ENCODE measurements at places on chromosomes 4 and X.

DNA sequence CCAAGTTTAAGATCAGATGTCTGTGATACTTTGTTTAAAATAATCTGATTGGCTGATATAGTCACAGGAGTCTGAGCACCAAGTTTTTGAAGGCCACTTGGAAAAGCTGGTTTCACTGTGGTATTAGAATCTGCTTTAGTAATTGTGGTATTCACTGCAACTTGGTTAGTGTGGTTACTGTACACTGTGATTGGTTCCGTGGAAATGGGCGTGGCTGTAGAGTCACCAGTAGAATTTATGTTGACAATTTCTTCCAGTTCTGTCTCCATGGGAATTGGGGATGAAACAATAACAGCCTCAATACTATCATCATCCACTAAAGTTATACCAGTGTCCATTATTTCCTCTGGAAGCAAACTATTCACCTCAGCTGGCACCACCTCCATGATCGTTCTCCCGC lies 26.2 kb downstream of the LIN54 start:
- peak; percentile 12 for DNase-seq

GRCh38 chrX:144586756-144587155 lies 660.5 kb upstream of the SPANXN1 start:
- DNase-seq, result no peak

- DNase-seq, result no peak
Measured at GRCh38 chrX:16828124-16828908, 41.8 kb downstream of the RBBP7 start.

DNA sequence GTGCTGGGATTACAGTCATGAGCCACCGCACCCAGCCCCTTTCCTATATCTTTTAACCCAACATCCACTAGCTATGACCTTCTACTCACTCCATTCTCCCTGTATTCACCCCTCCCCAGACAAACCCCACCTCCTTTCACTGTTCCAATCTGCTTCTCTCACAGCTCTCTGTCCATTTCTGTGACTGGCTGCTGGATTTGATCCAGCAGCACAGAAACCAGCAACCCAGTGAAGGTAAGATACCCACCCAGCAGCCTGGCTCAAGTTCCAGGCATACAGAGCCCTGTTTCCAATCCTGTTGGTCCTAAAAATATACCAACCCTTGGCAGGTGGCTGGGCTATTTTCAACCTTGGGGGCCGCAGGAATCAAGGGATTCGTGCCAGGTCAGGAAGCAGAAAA lies 56.9 kb upstream of the SMIM10 start:
- DNase-seq, result no peak

DNA sequence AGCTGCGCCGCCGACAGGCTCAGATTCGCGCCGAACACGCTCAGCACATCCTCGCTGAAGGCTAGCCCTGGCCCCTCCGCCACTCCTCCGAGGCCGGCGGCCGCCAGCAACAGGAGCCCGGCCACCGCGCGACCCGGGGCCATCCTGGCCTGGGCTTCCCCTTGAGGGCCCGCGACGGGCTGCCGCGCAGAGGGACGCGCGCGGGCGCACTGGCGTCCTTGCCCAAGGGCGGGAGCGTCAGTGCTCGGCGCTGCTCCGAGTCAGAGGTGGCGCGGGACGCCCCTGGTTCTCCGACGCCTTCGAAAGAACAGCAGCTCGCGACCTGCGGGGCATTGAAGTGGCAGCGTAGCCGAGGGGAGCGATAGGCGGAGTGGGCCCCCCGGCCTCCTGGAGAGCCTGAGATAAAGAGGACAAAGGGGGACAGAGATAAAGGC lies 745 bp downstream of the SLC39A8 start:
- peak; percentile 72 for DNase-seq

DNA sequence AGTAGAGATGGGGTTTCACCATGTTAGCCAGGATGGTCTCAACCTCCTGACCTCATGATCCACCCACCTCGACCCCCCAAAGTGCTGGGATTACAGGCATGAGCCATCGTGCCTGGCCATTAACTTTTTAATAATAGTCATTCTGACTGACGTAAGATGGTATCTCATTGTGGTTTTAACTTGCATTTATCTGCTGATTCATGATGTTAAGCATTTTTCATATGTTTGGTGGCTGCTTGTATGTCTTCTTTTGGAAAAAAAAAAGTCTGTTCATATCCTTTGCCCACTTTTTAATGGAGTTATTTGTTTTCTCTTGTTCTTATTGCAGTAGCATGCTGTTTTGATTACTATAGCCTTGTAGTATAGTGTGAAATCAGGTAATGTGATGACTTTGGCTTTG lies 45.8 kb downstream of the ANXA10 start:
- DNase-seq, result no peak

DNA sequence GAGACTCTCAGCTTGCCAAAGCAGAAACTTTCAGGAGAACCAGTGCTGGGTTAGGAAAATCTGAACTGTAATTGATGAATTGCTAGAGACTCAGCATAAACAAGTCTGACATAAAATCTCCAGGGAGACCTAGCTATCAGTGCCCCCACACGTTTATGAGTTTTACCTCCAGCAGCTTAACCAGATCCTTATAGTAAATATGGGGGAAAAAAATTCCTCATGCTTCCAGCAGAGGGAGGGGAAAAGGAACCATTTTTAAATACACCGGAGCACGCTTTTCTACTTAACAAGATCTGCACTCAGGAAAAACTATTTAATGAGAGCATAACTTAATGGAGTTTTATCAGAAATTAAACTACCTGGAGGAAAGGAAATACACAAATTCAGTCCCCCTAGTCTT lies 1040.7 kb upstream of the INTU start:
- DNase-seq, result no peak

GRCh38 chr4:120056246-120056645 lies 10.4 kb downstream of the MAD2L1 start:
- DNase-seq, result no peak

GRCh38 chrX:121161501-121161933 lies 114.1 kb downstream of the GLUD2 start:
- DNase-seq, result peak; percentile 24

GRCh38 chr4:74615411-74615810 lies 170.5 kb downstream of the AREG start:
- DNase-seq, result no peak

- DNase-seq, result no peak
Measured at GRCh38 chr4:92679149-92679548, 375.4 kb downstream of the GRID2 start.

- DNase-seq, result no peak
Measured at GRCh38 chrX:147376601-147377422, 534.9 kb upstream of the FMR1 start.

- DNase-seq, result no peak
Measured at GRCh38 chrX:154487518-154488290, 1.3 kb upstream of the UBL4A start.

- no peak for DNase-seq
Measured at GRCh38 chr4:76194325-76194724, 19.3 kb downstream of the SCARB2 start.

DNA sequence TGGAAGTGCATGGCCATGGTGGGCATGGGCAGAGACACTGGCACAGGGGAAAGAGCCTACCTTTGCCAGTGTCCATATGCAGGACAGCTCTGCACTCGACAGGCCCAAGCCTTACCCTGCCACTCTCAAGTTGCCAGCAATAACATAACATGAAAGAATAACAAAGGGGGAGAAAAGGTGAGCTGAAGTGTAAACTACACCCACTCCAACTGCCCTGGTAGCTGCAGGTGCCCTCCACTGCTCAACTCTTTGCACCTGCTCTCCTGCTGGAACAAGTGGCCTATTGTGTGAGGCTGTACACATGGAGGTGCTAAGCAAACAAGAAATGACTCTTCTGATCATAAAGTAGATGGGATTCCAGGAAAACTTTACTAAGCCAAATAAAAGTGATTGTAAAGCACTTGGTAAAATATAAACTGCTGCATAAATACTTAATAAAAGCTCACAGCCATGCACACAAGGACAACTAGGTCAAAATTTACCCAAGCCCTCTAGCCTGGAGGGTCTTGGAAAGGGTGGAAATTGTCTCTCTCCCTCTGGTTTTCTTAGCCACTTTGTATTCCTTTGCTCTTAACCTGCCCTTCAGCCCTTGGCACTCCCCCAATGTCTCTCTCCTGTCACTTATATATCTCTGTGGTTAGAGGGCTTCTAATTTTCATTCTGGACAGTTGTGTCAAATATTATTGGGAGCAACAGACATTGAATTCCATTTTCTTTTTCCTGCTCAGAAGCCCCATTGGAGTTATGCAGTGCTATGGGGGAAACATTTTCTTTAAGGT lies 261.2 kb upstream of the GPC4 start:
- DNase-seq, result no peak

DNA sequence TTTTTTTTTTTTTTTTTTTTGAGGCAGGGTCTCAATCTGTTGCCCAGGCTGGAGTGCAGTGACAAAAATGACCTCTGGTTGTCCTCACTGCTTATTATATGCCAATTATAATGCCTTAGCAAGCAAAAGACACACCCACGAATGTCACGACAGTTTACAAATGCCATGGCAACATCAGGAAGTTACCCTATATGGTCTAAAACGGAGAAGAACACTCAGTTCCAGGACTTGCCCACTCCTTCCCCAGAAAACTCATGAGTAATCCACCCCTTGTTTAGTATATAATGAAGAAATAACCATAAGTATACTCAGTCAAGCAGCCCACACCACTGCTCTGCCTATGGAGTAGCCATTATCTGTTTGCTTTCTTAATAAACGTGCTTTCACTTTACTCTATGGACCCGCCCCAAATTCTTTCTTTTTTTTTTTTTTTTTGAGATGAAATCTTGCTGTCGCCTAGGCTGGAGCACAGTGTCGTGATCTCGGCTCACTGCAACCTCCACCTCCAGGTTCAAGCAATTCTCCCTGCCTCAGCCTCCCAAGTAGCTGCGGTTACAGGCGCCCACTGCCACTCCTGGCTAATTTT lies 106.2 kb downstream of the SMIM20 start:
- peak; percentile 35 for DNase-seq

DNA sequence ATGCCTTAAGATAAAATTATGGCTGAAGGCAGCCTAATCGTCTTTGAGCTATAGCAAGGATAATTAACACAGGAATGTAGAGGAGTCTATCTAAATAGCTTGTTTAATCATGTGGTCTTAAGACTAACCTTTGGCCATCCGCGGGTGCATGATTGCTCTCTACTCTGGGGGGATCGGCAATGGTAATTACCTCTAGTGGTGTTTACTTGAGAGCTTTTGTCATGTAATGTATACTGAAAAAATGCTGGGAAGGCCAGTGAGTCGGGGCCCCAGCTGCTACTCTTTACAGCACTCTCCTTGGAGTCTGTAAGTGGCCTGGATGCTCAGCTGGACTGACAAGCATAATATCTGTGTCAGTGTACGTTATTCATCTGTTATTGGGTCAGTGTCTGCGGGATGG lies 65.5 kb upstream of the GNPDA2 start:
- no peak for DNase-seq

- no peak for DNase-seq
Measured at GRCh38 chrX:24658421-24658820, 11.3 kb upstream of the PCYT1B start.

DNA sequence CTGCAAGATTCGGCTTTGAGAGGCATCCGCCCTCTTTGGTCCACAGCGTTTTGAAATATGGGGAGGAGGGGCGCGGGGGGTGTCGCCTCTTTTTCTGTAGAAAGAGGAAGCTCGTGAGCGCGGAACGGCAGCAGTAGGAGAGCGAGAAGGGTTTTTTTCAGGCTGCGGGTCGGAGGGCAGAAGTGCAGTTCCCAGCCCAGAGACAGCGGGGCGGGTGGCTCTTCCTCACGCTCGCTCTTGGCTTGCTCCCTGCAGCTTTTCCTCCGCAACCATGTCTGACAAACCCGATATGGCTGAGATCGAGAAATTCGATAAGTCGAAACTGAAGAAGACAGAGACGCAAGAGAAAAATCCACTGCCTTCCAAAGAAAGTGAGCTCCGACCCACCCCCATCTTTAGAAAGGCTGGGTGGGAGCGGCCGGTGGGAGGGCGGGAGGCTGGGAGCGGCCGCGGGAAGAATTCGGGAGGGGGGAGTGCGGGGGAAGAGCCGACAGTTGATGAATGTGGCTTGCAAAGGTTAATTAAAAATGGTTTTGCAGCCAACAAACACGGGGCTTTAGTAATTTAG lies 1.2 kb downstream of the TMSB4X start:
- DNase-seq, result peak; percentile 54

DNA sequence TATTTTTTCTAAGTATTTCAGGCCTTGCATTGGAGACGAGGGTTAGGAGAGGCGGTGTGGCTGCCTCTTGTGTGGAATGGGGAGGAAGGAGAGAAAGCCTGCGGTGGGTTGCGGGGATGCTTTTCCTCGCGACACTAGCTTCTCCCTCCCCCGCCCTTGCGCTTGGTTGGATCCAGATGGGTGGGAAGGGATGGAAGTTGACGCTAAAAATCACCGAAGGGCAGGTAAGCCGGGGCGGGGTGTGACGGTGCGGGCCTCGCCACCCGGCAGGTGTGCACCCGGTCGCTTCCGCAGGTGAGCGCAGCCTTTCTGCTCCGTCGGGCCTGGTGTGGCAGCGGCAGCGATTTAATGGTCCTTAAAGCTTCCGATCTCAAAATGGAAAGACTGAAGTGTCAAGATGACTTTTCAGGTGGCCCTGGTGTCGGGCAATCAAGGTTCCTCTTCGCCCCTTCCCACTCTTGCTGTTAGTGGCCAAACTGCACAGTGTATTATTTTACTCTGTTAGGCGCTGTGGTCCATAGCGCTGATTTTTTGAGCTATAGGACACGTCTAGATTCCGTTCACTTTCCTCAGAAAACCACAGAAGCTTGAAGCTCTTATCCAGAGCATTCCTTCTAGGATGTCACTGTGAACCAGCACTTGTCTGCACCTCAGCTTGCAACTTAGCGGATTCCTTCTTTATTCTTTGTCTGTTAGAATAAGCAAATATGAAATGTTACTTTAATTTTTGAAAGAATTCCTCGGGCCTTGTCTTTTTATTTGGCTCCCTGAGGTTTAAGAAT lies 765 bp downstream of the ENOPH1 start:
- DNase-seq, result peak; percentile 43

- no peak for DNase-seq
Measured at GRCh38 chr4:108006361-108006760, 16.7 kb downstream of the HADH start.

DNA sequence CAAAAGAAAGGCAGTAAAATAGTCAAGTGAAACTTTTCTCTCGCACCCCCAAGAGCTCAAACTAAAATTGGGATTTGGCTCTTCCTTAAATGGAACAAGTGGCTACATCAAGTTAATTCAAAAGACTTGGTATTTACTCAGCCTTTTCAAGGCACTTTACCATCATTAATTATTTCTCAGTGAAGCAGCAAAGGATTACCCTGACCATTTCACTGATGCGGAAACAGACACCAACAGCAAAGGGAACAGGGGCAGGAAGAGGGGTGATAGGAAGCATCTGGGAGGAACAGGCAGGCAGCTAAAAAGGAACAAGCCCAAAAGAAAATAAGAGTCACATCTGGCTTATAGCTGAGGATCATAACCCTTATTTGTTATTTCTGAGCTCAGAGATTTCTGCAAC lies 2.7 kb downstream of the SCML2 start:
- no peak for DNase-seq

DNA sequence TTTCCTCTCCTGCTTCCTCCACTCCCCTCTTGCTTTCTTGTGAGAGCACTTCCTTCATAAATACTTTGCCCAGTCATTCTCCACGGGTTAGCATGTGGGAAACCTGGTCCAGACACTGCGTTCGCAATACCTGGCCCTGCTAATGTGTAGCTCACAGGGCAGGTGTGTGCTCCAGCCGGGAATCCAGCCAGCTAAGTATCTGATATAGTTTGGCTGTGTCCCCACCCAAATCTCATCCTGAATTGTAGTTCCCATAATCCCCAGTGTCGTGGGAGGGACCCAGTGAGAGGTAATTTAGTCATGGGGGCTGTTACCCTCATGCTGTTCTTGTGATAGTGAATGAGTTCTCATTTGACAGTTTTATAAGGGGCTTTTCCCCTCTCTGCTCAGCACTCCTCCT lies 32.2 kb upstream of the STX18 start:
- DNase-seq, result no peak
